ENCODE measurements at places on chromosomes 3 and 15. TPM values are rescaled to one million over a fixed set of nuclear protein-coding genes. Genes with fewer than 3 reads are reported as not detected.
A peak's percentile ranks its signal among the peaks of the same experiment; 100 is the strongest.

GRCh38 chr3:55285156-55285555 is 201.9 kb downstream of the WNT5A start:
- H3K36me3 ChIP-seq = no peaks in the 10 kb centered on the region
- H3K27me3 ChIP-seq = no peaks in the 10 kb centered on the region
- H3K4me3 ChIP-seq = no peak overlapping the region

- H3K27me3 ChIP-seq = no peaks in the 10 kb centered on the region
- no peaks in the 10 kb centered on the region for H3K36me3 ChIP-seq
- H3K4me3 ChIP-seq = no peak overlapping the region
- DNase-seq = no peak
- no peaks in the 10 kb centered on the region for H3K4me1 ChIP-seq
- H3K27ac ChIP-seq = no peak overlapping the region
Observed at GRCh38 chr3:59565125-59565524, 515.3 kb upstream of the CFAP20DC start.

DNA sequence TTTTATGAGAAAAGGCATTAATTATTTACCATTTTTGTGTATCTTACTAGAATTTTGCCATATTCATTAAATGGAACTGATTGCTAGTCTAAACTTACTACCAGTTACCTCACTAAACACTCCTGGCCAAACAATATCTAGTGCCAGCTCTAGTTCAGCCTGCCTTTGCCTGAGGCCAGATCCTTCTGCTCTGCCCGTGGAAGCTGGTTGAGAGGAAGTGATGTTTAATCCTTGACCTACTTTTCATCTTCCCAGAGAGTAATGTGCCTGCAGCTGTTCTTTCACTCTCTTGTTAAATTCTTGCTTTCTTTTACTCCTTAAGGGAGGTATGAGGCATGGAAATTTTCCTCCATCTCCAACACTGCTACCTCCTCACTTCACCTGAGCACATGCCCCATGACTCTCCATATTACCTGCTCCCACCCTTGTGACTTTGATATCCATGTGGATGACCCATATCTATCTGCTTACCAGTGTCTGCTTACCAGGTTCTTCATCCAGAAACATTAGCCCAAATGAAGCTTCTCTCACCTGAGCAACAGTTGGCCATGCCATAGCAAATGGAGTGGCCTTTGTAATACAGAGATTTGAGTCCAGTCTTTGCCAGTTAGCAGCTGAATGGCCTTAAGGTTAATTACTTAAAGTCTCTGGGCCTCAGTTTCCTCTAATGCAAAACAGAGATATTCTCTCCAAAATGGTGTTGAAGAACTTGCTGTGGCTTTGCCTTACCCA is 53.4 kb downstream of the UBE2E1 start:
- no peak for DNase-seq
- no peak overlapping the region for H3K27ac ChIP-seq
- H3K36me3 ChIP-seq = no peaks in the 10 kb centered on the region
- H3K4me3 ChIP-seq = no peak overlapping the region

DNA sequence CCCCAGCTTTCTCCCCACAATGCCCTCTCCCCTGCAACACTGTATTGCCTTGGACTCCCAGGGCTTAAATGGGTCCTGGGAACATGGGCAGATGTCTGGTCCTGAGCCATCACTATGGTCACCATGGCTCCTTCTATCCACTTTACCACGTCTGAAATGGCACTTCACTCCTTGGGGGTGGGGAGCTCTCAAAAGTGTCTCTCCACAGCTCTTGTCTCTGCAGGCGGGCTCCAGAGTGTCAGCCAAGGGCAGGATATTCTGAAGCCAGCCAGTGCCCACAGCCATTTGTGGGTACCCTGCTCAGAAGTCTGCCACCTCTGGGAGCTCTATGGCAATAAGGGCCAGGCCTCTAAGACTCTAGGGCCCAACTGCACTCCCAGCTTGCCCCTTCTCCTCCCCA is 163.9 kb downstream of the PPM1L start:
- no peaks in the 10 kb centered on the region for H3K36me3 ChIP-seq
- no peaks in the 10 kb centered on the region for H3K4me1 ChIP-seq
- H3K27me3 ChIP-seq = no peaks in the 10 kb centered on the region
- DNase-seq = no peak
- no peak overlapping the region for H3K27ac ChIP-seq

GRCh38 chr15:78909791-78910228 is 35.0 kb downstream of the CTSH start:
- H3K27ac ChIP-seq = no peak overlapping the region
- H3K4me1 ChIP-seq = no peaks in the 10 kb centered on the region
- no peak for DNase-seq
- H3K27me3 ChIP-seq = no peaks in the 10 kb centered on the region

GRCh38 chr3:67421912-67422311 is 232.5 kb downstream of the SUCLG2 start:
- no peaks in the 10 kb centered on the region for H3K36me3 ChIP-seq
- no peaks in the 10 kb centered on the region for H3K4me1 ChIP-seq
- no peak overlapping the region for H3K27ac ChIP-seq
- DNase-seq = no peak
- H3K27me3 ChIP-seq = no peaks in the 10 kb centered on the region
- no peak overlapping the region for H3K4me3 ChIP-seq

DNA sequence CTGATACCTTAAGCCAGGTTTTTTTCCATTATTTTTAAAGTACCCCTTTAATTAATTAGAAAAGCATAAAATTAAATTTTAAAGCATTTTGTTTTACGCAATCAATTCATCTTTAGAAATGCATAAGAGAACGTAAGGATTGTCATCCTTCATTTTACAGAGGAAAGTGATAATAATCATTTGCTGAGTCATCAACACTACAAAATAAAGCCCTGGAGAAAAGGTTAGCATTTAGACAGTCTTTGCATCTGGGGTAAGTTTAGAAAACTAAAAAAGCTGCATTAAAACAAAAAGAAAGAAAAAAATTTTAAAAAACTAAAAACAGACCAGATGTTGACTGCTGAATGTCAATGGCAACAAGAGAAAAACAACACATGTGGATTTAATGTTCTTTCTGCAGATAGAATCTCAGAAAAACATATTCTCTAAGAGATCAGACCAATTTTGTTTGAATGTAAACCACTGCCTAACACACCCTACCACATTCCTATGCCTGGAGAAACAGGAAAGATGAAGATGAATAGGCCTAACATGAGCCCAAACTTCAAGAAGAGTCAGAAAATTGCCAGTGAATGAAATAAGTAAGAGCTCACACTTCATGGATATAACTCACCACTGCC is 59.9 kb downstream of the SUCNR1 start:
- H3K36me3 ChIP-seq = no peaks in the 10 kb centered on the region
- H3K27me3 ChIP-seq = no peaks in the 10 kb centered on the region
- DNase-seq = no peak
- no peak overlapping the region for H3K27ac ChIP-seq

DNA sequence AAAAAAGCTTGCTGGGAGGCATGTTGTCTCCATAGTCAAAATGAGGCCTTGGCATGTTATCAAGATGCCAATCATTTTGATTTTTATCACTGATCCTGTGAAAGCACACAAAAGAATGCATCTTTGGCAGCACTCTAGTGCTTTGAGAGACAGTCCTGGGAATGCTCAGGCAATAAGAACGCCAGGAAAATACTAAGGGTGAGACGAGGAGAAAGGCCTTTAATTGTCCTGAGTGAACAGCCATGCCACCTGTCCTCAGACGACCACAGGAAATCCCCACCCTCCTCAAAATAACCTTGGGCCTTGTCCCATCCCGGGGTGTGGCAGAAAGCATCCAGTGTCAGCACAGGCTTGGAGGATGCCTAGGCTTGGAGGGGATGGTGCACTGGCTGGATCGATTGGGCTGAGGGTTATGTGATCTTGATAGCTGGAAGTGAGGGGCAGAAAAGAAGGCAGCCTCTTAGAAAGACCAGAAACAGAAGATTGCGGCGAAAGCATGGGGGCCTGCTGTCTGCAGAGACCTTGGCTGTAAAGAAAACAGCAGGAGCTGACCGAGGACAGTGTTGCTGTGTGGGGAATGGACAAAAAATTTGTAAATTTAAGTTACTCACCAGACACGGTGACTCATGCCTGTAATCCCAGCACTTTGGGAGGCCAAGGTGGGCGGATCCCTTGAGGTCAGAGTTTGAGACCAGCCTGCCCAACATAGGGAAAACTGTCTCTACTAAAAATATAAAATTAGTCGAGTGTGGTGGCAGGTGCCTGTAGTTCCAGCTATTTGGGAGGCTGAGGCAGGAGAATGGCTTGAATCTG is 7.3 kb downstream of the TMEM158 start:
- H3K4me1 ChIP-seq = no peaks in the 10 kb centered on the region
- no peak overlapping the region for H3K4me3 ChIP-seq
- DNase-seq = no peak

GRCh38 chr3:111072031-111072921 is 660 bp downstream of the NECTIN3 start:
- no peaks in the 10 kb centered on the region for H3K27me3 ChIP-seq
- H3K4me3 ChIP-seq = peak overlapping the region; percentile 81
- H3K36me3 ChIP-seq = no peaks in the 10 kb centered on the region
- H3K27ac ChIP-seq = peak overlapping the region; percentile 71

DNA sequence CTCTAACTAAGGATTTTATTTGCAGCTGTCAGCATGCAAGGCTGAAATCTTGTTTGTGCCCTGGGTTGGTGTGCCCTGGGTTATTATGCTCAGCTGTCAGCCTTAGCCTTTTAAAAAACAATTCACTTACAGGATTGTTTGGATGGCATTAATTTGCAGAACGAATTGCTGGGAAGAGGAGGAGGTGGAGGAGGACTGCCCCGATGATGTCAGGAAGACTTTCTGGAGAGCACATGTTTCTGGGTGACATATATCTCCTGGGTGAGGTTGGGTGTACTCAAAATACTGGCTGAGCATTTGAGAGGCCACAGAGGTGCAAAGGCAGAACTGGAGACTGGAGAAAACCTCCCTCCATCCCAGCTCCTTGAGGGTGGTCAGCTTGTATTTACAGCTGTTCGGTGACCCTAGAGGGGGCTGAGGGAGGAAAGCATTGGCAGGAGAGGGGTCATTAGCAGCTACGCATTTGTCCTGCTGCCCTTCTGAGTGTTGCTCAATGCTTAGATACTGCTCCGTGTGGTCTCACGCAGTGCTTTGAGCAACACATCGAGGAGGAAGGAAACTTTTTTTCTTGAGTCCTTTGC is 59.8 kb upstream of the PSMD6 start:
- no peak overlapping the region for H3K4me3 ChIP-seq
- H3K27ac ChIP-seq = no peak overlapping the region
- DNase-seq = no peak
- H3K36me3 ChIP-seq = no peaks in the 10 kb centered on the region

DNA sequence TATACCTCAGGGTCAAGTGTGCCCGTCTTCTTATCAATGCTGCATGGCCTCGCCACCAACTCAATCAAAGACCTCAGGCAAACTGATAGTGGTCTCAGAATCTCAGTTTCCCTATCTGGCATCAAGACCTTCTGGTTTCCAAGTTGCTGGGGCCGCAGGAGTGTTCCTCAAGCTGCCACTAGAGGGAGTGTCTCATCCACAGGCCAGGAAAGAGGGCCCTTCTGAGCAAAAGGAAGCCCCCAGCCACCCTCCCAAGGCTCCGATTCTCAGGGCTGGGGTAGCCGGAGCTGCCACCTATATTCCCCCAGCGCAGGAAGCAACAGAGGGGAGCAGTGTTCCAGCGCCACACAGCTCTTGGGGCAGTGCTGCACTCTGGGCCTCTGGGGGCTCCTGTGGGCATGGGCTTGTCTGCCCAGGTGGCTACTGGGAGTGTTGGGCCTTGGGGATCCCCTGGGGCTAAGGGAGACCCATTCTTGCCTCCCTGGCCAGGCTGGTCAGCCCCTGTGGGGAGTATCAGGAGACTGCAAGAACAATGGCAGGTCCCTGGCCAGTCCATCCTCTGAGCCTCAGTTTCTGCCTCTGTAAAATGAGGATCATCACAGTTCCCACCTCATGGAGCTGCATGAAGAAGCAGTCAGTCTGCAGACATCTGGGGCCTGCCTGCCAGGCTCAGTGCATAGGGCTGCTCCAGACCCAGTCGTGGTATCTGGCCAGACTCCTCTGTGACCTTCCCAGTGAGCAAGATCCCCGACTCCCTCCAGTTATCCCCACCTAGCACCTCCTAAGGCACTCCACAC is 23.4 kb upstream of the SEC13 start:
- H3K4me3 ChIP-seq = no peak overlapping the region
- H3K27me3 ChIP-seq = no peaks in the 10 kb centered on the region

GRCh38 chr3:105662306-105662705 is 206.5 kb downstream of the CBLB start:
- H3K27ac ChIP-seq = no peak overlapping the region
- H3K4me1 ChIP-seq = no peaks in the 10 kb centered on the region
- no peaks in the 10 kb centered on the region for H3K27me3 ChIP-seq

DNA sequence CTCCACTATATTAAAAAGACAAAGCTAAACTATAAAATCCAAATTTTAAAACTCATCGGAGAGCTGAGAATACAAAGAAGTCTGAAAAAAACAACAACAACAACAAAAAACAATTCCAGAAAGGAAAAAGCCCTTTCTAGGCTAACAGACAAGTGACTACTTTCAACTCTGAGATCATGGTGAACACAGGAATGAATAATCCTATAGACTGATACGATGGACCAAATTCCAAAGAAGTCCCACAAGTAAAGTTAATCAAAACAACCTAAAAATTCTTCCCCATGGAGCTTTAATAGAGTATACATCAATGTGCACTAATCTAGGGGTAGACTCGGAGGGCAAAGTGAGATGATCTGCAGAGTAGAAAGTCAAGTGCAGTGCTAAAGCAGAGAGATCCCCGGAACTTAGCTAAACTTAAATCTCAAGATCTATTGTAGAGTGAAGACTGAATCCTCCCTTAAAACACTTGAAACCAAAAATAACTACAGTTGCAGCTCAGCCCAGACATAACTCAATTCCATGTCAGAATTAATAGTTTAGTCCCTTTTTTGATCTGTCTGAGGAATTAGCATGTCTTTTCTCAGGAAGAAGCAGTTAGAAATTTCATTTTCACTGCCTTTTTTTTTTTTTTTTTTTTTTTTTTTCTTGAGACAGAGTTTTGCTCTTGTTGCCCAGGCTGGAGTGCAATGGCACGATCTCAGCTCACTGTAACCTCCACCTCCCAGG is 43.5 kb downstream of the MYO9A start:
- no peaks in the 10 kb centered on the region for H3K4me1 ChIP-seq
- no peak overlapping the region for H3K4me3 ChIP-seq
- H3K36me3 ChIP-seq = no peaks in the 10 kb centered on the region
- no peak overlapping the region for H3K27ac ChIP-seq
- no peaks in the 10 kb centered on the region for H3K27me3 ChIP-seq

GRCh38 chr3:148882288-148882687 is 17.2 kb downstream of the CPA3 start:
- H3K4me3 ChIP-seq = no peak overlapping the region
- no peak overlapping the region for H3K27ac ChIP-seq
- no peak for DNase-seq

DNA sequence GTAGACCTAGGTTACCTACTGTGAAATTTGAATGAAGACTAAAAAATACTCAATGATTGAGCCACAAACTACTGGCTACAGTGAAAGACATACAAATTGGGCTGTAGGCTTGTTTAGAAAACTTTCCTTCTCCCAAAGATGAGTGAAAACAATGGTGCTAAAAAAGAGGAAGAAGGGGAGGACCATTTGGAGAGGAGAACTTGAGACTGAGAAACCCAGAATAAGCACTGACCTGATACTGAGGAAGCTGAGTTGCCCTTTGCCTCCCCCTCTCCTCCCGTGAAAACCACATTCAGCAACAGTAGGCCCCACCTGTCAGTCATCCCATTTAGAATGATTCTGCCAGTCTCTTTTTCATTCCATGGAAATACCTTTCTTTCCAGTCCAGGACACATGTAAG is 484.0 kb upstream of the TGFBR2 start:
- no peaks in the 10 kb centered on the region for H3K27me3 ChIP-seq
- H3K27ac ChIP-seq = no peak overlapping the region
- no peaks in the 10 kb centered on the region for H3K36me3 ChIP-seq

GRCh38 chr3:156304406-156304805 is 184.0 kb downstream of the KCNAB1 start:
- no peaks in the 10 kb centered on the region for H3K27me3 ChIP-seq
- no peak overlapping the region for H3K4me3 ChIP-seq

DCP1A gene
- 6.3 TPM for total RNA-seq

GXYLT2 gene
- not detected for total RNA-seq

NCK1 gene
- 27.0 TPM for total RNA-seq

ADAMTSL3 gene
- 8.9 TPM for total RNA-seq
